ENCODE measurements at places on chromosomes 12 and 14.
A peak's percentile ranks its signal among the peaks of the same experiment; 100 is the strongest.

DNA sequence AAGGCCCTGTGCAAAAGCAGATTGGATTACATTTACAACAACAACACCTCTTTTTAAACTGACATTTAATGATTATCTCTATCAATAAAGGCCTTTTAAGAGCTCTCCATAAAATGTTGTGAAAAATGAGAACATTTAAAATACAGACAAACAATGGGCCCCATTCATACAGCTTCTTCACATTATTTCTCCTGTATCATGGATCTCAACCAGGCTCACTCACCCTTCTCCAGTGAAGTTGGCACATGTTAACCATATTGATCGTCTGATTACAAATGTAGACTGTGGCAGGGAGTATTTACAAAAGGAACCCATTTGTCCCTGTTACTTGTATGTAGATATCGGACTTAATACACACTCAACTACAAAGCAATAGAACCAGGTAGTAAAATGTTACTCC is 220.2 kb upstream of the BTG1 start:
- no peak for DNase-seq

- DNase-seq: peak; percentile 21
Observed at GRCh38 chr12:22543246-22544037, 900 bp downstream of the C2CD5 start.

GRCh38 chr14:55070981-55071411 is 19.5 kb downstream of the MAPK1IP1L start:
- peak; percentile 38 for DNase-seq

GRCh38 chr12:118608770-118609344 is 232.5 kb downstream of the SUDS3 start:
- no peak for DNase-seq

GRCh38 chr14:89626233-89626806 is 209.3 kb upstream of the FOXN3 start:
- no peak for DNase-seq

DNA sequence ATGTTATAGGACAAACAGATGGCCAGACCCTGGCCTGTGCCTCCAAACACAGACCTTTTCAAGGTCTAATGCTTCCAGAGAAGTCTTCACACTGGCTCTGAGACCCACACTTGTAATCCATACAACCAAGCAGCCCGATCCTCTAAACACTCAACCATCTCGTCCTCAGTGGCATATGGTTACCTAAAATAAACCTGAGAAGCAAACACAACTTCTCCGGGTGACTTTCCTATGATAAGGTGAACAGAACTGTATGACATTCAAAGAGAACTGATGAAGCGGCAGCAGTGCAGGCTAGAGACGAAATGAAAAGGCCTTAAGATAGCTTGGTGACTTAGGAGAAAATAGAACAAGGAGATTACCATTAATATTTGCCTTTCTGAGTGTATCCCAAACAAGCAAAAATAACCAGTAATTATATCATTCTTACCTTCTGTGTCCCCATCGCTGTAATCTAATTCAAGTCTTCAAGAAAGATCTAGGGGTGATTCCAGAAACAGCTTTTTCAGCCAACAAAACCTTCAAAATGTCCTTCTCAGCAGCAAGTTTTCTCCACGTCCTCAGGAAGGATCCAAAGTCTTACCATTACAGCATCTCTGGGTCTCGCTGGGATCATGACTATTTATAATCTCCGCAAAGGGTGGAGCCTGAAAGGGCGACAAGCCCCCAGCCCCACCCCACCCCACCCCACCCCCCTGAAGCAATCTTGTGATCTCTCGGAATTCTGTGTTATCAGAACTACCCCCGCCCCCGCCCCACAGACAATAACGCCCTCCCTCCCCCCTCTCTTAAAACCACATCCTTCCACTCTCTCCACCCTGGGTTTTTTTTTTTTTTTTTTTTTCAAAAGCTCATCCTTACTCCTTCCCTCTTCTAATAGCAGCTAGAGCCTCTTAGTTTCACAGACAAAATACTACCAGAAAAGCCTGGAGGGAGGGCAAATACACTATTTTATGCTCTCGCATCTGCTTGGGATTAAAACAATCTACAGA is at the start of gene SLC2A3:
TSS of gene SLC2A3 (minus strand) at position 598 of the 992 bp plus-strand sequence. CDS start at position 445, 153 bp downstream.
- DNase-seq: peak; percentile 99

DNA sequence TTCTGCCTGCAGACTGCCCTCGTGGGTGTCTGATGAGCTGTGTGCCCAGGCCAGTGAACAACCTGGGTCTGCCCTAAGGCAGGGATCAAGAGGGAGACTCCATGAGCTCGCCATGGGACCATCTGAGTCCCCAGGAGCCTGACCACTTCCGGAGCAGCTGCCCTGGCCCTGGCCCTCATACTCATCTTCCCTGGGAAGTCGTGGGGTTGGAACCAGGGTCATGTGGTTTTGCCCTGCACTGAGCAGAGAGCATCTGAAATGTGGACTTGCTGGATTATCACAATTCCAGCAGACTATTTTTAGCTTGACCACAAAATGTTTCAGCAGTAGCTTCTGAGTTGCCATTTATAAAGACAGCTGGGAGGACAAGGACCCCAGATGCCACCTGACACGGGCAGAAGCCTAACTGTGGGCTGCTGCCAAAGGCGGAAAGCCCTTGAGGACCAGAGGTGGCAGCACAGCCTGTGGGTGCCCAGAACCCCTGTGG is 6.7 kb downstream of the BTBD6 start:
- DNase-seq: peak; percentile 35

- DNase-seq: no peak
Observed at GRCh38 chr12:104712477-104712876, 245.6 kb downstream of the SLC41A2 start.

DNA sequence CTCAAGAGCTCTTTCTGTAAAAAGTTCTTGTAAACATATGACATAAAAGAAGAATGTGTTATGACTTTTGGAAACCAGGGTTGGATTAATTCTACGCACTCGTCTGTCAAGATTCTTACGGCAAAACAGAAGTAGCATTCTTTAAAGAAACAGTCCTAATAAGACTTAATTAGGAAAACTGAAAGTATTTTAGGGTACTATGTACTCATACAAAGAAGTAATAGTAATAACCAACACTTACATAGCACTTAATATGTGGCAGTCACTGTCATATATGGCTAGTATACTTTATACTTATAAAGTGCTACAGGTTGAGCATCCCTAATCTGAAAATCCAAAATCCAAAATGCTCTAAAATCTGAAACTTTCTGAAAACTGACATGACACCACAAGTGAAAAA is 72.9 kb upstream of the ST8SIA1 start:
- DNase-seq: no peak

GRCh38 chr12:128008341-128008740 is 258.6 kb upstream of the TMEM132C start:
- peak; percentile 29 for DNase-seq

- peak; percentile 26 for DNase-seq
Observed at GRCh38 chr14:60327447-60328331, 78.7 kb downstream of the PPM1A start.

- peak; percentile 60 for DNase-seq
Observed at GRCh38 chr12:45745861-45746277, 16.4 kb downstream of the ARID2 start.

GRCh38 chr12:42756841-42757623 is 167.5 kb upstream of the PRICKLE1 start:
- DNase-seq: peak; percentile 99

DNA sequence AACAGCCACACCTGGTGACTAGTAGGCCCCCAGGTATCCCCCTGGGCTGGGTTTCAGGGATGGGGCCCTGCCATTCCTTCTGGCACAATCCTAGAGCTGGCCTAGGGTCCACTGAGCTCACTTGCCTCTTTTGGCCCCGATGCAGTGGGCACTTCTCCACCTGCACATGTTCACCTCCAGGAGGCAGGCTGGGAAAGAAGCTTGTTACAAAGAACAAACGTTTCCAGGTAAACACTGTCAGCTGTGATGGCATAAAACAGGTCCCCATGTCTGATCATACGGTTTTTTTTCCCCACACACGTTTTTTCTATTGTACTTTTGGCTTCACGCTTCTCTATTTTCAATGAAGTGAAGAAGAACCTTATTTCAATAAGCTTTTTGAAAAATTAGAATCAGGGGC is 15.8 kb upstream of the HVCN1 start:
- no peak for DNase-seq

- no peak for DNase-seq
Observed at GRCh38 chr14:73241481-73242165, 4.3 kb downstream of the PAPLN start.

DNA sequence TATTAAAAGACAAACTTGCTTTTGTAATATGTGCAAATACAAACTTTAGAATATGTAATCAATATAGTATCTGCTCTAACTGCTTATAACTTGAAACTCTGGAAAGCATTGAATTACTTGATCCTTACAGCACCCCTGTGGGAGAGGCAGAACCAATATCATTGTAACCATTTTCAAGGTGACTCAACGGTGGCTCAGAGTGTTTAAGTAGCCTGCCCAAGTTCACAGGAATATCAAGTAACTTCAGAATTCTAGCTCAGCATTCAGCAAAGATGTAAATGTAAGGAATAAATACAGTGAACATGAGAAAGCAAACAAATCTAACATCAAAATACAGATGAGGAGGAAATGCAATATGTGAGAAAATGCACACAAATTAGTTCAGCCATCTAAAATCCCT is 264.6 kb downstream of the NELL2 start:
- DNase-seq: no peak

- no peak for DNase-seq
Observed at GRCh38 chr14:32737621-32738020, 201.1 kb upstream of the NPAS3 start.

- peak; percentile 62 for DNase-seq
Observed at GRCh38 chr12:132513070-132513398, 23.1 kb downstream of the FBRSL1 start.

DNA sequence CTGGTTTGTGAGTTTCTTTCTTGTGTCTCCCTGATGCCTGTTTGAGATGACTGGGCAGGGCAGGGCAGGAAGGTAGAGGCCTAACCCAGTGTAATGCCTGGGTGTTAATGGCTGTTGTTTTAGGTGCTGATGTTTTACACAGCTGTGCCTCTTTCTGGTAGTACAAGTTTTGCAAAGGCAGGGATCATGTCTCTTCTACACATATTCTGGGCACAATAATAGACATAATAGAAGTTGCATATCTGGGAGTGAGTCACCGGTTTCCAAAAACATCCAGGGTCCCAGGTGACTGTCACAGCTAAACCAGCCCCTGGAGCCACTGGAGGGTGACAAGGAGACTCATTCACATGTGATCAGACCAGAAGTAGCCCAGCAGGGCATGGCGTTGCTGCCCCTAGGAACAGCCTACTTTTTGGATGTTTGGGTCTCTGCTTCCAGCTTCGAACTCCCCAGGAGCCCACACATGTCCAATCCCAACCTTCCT is 18.1 kb downstream of the TPCN1 start:
- no peak for DNase-seq
